Lung (tissue), 17 donors: ENCODE measurements at places on chromosomes 1 and 21. TPM values are rescaled to one million over a fixed set of nuclear protein-coding genes. Genes with fewer than 3 reads are reported as not detected.

- no peak for DNase-seq
Observed at GRCh38 chr1:200628223-200628881, 7.8 kb upstream of the KIF14 start.

The SMG5 gene
- total RNA-seq, result 68.4 TPM

DNA sequence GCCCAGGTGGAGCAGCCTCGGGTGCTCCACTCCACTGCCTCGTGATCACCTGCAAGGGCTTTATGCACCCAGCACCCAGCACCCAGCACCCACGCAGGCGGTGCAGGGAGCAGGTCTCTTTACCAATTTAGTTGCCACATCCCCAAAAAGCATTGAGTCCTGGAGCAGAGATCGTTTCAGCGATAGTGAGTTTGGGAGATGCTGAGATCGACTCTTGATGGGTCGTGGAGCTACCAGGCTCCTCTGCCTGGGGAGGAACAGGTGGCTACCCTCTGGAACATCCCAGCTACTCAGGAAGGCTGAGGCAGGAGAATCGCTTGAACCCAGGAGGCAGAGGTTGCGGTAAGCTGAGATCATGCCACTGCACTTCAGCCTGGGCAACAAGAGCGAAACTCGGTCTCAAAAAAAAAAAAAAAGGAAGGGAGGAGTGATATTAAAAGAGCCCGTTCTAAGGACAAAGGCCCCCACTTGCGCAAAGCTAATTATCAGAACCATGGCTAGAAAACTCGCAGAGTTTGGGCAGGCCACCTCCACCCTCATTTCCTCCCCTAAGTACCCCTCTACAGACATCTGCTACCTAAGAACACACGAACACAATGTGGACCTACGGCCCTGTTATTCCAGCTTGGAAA lies 106.5 kb upstream of the SLC45A1 start:
- no peak for DNase-seq

The SPRR2A gene
- total RNA-seq, result not detected

The HCRTR1 gene
- total RNA-seq, result 0.14 TPM

DNA sequence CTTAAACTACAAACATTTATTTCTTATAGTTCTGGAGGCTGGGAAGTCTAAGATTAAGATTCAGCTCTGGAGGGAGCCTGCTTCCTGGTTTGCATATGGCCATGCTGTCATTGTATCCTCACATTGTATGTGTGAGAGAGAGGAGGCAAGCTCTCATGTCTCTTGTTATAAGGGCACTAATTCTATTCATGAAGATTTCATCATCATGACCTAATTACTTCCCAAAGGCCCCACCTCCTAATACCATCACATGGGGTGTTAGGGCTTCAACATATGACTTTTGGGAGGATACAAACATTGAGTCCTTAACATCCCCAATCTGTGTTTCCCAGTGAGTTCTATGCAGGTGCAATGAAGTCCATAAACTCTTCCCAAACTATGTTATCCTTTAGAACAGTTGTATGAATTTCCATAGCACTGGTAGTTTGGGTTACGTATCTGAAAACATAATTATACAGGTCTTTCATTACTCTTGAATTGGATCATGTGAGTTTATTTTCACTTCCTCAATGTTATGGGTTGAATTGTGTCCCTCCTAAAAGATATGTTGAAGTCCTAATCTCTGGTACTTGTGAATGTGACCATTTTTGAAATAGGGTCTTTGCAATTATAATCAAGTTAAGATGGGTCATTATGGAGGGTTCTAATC lies 124.2 kb downstream of the RUNX1 start:
- no peak for DNase-seq

DNA sequence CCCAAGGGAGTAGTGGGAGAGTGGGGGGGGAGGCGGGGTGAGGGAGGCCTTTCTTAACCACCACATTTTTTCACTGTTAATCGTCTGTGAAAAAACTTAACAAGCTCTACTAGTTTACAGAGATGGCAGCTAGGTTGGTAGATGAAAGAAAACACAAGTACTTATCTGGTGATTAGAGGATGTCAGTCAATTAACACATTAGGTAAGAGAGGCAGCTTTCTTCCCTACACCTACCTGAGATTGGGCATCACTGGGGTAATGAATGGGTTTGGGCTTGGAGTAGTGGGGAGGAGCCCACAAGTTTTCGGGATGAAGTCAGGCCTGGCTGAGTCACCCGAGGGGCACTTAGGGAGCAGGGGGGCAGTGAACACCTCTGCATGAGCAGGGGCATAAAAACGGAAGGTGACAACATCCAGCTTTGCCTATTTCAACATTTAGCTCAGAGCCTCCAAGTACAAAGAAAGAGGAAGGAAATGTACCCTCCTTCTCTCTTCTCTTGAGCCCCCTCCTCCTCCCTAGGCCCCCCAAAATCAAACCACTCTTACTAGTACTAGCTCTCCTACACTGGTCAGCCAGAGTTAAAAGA lies 2.5 kb downstream of the LBR start:
- no peak for DNase-seq

The PGM1 gene
- total RNA-seq, result 53.8 TPM

The SEMA6C gene
- 6.4 TPM for total RNA-seq

DNA sequence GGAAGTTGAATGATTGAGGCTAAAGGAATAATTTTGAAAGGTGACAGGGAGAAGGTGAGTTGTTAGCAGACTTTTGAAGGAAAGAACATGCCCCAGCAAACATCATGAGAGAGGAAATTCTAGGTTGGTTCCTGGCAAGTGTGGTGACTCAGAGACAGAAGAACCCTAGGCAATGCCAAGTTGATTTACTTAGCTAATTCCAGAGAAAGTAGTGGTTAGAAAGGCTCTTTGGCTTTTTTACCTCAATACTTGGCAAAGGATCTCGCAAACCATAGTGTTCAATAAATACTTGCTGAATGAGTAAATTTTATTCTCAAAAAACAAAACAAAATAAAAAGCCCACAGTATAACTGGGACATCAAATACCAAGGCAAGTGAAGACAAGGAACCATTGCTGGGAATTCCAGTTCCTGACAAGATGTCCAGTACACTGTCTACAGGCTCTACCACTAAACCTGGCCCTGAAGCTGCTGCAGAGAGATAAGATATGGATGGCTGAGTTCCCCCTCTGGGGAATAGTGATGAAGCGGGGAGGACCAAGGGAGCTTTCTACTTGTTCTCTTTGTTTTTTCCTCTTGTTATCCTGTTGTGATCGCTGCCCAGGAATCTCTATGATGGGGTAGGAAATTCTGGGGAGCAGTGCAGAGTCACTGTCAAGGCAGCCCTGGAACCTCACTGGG lies 48.2 kb downstream of the IL12RB2 start:
- DNase-seq, result no peak

- no peak for DNase-seq
Observed at GRCh38 chr1:170355267-170355801, 176.6 kb upstream of the GORAB start.

DNA sequence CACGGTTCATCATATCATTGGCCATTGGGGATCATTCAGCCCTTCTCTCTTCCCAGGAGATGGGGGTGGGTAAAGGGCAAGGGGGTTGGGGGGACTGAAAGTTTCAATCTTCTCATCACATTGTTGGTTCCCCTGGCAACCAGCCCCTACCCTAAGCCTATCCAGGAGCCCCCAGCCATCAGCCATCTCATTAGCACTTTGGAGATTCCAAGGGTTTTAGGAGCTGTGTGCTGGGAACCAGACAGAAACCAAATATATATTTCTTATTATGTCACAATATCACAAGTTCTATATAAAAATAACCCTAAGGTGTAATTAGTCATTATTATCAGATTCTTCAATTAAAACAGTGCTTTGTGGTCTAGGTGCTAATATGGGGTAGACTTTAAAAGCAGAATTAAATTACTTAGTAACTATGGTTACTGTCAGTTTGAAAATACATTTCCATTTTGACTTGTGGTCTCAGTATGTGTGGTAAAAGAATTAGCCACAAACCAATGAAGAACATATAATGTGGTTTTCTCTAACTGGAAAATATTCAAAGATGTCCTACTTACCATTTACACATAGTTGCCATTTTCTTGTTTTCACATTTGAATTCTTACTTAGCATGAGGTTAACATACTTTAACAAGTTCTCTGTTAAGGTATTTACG lies 28.1 kb downstream of the IL23R start:
- no peak for DNase-seq

- peak; percentile 97 for DNase-seq
Observed at GRCh38 chr1:43056981-43057391, 98.3 kb upstream of the SLC2A1 start.

DNA sequence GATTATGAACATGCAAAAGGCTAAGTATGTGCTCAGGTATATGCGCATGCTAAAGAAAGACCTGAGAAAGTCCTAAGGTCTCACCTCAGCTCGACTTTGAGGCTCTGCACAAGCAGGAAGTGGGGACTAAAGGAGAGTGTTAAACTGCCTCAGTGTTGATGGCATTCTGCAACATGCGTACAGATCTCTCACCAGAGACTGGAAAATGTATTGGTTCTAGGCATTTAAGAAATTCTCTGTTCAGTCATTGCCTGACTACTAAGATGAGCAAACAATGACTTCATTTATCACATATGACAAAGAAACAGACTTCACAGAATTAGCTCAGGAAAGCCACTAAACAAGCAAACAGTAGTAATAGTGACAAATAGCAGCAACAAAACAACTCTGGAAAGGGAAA lies 90.8 kb downstream of the USH2A start:
- no peak for DNase-seq

- DNase-seq, result peak; percentile 61
Observed at GRCh38 chr1:7379441-7379971, 391.6 kb upstream of the VAMP3 start.

GRCh38 chr1:50279622-50280330 lies 143.5 kb downstream of the DMRTA2 start:
- DNase-seq, result peak; percentile 71

DNA sequence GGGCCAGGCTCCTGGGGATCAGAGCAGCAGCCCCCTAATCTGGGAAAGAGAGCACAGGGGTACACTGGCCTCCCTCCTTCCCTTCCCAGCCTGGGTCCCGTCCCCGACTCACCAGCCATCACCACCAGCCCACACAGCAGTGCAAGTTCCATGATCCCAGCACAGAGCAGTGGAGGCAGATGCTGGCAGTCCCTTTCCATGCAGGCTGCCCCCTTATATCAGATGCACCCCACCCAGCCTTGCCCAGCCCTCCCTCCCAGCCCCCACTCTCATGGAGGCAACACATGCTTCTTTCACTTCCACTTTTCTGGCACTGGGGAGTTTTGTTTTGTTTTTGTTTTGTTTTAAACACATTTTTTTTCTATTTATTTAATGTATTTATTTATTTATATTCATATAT lies at the start of gene PLA2G2D:
PLA2G2D (minus strand) TSS at position 190 of the 400 bp plus-strand sequence; CDS start at position 152, 38 bp downstream.
- no peak for DNase-seq

GRCh38 chr1:10253755-10254154 lies 43.4 kb downstream of the KIF1B start:
- peak; percentile 83 for DNase-seq

The IGSF9 gene
- total RNA-seq, result 4.9 TPM

The SLAMF7 gene
- 11.5 TPM for total RNA-seq

GRCh38 chr1:10651389-10651766 lies 145.1 kb downstream of the CASZ1 start:
- peak; percentile 53 for DNase-seq

GRCh38 chr1:157419845-157420542 lies 132.3 kb downstream of the FCRL5 start:
- DNase-seq, result no peak

DNA sequence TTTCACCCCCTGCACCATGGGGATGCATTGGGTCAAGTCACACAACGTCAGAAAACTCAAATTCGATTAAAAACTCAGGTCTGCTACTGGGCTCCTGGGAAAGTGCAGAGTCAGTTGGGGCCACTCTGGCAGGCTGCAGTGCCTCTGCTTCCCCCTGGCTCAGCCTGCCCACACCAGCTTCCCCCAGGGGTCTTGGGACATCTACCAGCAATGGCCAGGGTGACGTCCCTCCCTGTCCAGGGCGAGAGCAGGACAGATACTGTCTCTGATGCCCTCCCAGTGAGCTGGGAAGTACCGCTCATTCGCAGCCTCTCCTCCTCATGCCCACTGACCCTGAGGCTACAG lies 106.2 kb upstream of the COL6A1 start:
- DNase-seq, result no peak

The PSEN2 gene
- 16.4 TPM for total RNA-seq

The F11R gene
- total RNA-seq, result 174 TPM

DNA sequence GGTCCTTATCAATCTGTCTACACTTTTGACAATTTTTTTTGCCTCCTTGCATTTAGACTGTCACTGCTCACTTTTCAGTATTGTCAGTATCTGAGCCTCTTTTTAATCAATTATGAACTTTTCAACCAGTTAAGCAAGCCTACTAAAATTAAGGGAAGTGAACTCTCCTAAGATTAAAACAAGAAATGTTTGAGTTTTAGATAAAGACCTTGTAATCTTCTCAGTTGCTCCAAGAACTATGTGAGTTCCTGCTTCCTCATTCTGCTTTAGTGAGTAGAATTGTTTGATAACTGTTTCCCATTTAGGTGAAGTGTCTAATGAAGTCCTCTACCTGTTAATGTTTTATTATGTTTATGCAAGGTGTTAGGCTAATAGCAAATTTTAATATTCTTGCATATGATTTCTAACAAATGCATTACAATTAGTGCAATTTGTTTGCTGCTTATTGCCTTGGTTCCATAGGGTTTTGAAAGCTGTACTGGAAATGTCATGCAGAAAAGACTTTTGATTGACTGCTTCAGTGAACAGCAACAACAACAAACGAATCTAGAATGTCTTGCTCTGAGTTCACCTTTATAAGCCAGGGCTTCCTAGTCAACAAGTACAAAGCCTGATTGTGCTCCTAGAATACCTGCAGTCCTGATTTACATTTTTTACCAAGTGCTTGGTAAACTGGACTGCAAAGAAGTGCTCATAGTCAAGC lies 40.9 kb downstream of the PLA2G4A start:
- DNase-seq, result no peak

The SLC44A5 gene
- total RNA-seq, result 1.6 TPM

- no peak for DNase-seq
Observed at GRCh38 chr1:77534456-77534855, 148.0 kb downstream of the ZZZ3 start.

The LRRN2 gene
- total RNA-seq, result 1.3 TPM

DNA sequence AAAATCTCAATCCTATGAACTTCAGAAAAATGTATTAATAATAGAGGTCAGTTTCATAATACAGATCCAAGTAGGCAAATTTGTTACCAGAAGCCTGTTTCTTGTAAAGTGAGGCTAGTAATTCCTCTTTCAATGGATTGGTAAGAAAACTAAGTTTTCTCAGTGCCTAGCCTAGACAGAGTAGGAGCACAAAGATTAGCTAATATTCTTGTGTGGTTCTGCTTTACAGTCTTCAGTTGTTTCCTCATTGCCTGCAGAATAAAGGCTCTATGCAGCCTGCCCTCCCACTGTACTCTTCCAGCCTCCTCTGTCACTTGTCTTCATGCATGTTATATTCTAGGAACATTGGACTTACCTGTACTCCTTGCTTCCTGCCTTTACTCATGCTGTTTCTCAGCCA lies 2.4 kb upstream of the PPP1R15B start:
- no peak for DNase-seq

The OR2L2 gene
- not detected for total RNA-seq

The BSND gene
- total RNA-seq, result not detected

- DNase-seq, result peak; percentile 88
Observed at GRCh38 chr21:43609501-43610340, 49.6 kb downstream of the HSF2BP start.

DNA sequence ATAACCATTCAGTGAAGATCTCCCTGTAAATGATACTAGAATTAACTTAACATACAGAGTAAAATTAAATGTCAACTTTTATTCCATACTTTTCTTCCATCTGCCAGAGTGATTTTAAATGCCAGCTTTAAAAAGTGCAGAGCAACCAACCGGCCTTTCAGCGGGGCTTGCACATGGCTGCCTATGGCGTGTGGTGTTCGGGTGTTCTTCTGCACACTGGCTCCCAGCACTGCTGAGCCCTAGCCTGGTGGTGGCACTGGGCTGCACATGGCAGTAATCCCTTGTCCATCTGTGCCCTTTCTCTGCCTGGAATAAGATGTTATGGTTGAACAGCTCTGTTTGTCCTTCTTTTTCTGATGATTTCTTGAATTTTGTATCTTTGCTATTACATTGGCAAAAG lies 156.3 kb downstream of the SNX7 start:
- DNase-seq, result no peak
